Stimulated activated CD4-positive, alpha-beta T cell treated with anti-CD3 and anti-CD28 coated beads, Interleukin-1b, Interleukin-23, amount 100 ng/mL, for 4 hours (primary cell): ENCODE measurements at places on chromosomes 12 and 14.

- DNase-seq = no peak
Observed at GRCh38 chr14:90042496-90043252, 19.1 kb upstream of the KCNK13 start.

DNA sequence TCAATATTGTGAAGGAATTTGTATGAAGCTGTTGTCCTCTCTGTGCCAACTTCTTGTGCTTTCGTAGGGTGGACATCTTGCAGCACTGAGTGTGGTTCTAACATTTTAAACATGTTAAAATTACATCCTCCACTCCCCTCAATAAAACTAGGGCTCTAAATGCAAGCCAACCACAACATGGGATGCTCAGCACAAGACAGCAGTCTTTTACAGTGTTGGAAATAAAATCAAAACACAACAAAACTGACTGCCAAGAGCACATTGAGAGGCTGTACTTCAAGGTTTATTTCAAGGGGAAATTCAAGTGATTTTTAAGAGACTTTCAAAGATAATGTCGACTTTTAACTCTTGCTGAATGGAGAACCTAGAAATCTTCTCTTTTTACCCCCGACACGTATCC lies 396.9 kb downstream of the TMTC2 start:
- no peak for DNase-seq

- no peak for DNase-seq
Observed at GRCh38 chr14:93318927-93319326, 13.9 kb downstream of the BTBD7 start.

DNA sequence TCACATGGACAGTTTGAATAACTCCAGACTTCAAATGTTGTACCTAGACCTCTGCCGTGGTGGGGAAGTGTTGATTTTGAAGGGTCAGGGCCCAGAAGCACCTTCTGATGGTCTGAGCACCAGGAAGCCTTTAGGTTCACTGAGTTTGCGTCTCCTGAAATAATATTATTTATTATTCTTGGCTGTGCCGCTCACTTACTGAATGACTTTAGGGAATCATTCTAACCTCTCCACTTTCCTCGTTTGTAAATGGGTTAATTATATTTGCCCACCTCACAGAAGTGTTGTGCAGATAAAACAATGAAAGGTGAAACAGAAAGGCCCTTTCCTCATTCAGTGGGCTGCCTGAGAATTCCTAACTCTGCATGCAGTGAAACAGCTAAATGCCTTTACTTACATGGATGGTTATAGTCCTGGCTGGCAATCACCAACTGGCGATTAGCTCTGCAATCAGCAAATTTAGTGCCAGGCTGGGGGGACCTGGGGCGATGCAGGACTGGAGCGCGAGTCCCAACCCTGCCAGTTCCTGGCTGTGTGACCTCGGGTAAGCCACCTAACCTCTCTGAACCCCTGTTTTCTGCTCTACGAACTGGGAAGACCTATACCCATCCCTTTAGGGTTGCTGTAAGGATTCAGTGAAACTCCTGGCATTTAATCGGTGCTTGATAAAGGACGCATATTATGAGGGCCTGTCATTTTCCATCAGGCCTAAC lies 57.5 kb downstream of the MAP1LC3B2 start:
- no peak for DNase-seq

DNA sequence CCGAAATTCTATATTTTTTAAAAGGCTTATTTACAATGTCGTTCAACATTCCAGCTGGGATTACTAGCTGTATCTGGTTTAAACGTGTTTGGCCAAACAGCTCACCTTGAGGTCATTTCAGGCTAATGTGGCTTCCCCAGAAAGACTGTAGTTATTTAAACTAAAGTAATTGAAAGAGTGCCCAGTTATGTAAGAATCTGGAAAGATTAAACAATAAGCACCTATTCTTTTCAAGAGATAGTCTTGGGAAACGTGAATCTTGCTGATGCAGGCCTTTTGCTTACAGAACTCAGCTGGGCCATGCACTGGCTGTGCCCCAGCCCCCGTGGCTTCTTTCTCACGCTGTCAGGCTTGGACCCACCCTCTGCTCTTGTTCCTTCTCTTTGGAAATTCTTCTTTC lies 24.4 kb downstream of the GLRX5 start:
- no peak for DNase-seq

DNA sequence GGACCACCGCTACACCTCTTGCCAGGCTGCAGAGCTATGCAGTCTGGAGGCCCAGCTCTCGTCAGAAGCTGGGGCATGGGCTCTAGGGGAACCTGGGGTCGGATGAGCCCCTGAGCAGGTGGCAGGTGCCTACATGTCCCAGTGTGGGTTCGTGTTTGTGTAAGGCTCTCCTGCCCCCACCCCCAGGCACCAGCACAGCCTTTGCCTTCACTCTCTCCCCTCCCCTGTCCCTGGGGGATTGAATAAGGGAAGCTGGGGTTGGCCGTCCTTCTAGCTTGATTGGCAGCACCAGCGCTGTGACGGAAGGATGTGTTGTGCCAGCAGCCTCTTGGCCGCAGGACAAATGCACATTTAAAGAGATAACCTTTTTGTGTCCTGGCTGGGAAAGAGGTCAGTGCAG lies 34.8 kb upstream of the TSPAN9 start:
- no peak for DNase-seq

- DNase-seq = no peak
Observed at GRCh38 chr14:96195441-96196081, 9.1 kb upstream of the BDKRB2 start.

DNA sequence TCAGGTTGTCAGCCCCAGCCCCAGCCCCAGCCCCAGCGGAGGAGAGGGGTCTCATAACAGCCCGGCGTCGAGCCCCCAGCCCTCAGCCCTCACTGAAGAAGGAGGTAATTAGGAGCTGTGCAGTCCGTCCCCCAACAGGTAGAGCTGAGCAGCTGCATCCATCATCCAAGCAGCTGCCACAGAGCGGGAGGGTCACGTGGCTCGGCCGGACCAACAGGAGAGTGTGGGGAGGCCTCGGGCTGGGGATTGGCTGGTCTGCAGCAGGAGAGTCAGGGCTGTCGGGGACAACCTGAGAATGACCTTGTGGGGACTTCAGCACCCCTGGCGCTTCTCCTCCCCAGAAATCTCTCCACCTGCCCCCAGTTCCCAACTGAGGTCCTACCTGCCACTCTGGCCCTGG lies 29.6 kb downstream of the SMUG1 start:
- DNase-seq = peak; percentile 3

- DNase-seq = no peak
Observed at GRCh38 chr12:47843226-47843980, 23.7 kb upstream of the HDAC7 start.

DNA sequence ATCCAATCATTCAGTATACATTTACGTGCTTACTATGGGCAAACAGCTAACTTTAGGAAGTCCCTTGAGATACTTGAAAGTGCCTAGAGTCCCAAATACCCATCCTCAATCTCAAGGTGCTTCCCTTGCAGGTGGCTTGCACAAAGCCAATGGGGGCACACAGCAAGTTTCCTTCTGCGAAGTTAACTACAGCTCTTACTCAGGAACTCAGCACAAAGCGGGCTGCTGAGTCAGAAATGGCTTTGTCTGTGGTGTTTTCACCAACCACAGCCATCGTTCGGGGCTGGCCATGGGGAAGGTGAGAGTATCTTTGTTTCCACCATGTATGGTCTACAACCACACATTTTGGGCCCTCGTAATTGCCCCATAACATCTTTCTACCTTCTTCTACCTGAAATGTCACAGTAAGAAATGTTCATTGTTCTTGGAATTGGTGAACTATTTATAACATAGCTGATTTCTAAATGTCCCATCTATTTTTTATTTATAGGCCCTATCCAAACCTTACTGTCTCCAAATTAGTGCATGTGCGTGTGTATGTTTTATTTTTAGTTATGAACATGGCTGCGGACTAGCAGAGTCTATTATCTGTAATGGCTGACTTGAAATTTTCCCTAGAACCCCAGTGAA lies 13.9 kb downstream of the MFAP5 start:
- peak; percentile 23 for DNase-seq

GRCh38 chr12:113070117-113070906 lies 13.8 kb downstream of the DTX1 start:
- DNase-seq = no peak

- DNase-seq = no peak
Observed at GRCh38 chr12:21801522-21802288, 27.2 kb upstream of the KCNJ8 start.

DNA sequence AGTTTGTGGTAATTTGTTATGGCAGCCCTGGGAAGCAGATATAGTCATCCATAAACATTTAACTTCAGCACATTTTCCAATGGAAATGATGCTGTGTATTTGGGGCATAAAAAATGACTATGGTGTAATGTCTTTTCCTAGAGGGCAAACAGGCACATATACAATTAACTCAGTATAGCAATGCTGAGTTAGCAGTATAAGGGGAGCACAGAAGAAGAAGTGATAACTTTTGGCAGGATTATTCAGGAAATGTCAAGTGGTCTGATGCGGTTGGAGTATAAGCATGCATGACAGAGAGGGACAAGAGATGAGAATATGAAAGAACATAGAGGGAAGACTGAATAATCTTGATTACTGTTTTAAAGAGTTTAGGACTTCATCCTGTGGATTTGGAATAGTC lies 55.3 kb upstream of the PRKD1 start:
- DNase-seq = no peak

DNA sequence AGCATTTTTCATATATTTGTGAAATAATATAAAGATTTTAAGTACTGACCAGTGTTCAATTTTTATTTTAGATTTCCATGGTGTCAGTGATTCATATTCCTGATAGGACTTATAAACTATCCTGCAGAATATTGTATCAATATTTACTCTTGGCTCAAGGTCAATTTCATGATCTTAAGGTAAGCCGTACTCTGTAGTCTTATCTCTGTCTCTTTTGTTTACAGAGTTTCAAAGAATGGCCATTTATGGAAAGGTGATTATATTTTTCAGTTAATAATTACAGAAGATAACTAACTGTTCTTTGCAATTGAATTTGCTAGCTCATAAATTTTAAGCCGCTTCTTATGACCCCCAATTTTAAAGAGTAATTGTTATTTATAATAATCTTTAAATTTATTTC lies 27.9 kb downstream of the CGRRF1 start:
- DNase-seq = no peak

- no peak for DNase-seq
Observed at GRCh38 chr14:46048127-46048526, 603.5 kb downstream of the RPL10L start.

DNA sequence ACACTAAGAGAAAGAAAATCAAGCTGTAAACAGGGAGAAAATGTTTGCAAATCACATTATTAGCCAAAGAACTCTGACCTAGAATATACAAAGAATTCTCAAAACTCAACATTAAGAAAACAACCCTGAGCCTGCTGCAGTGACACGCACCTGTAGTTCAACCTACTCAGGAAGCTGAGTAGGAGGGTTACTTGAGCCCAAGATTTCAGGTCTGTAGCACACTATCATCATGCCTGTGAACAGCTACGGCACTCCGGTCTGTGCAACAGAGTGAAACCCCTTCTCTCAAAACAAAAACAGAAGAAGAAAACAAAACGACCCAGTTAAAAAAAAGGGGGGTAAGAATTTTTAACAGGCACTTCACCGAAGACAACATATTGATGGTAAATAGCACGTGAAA lies 20.8 kb downstream of the SAV1 start:
- no peak for DNase-seq

- no peak for DNase-seq
Observed at GRCh38 chr12:90216815-90217214, 508.2 kb upstream of the ATP2B1 start.

DNA sequence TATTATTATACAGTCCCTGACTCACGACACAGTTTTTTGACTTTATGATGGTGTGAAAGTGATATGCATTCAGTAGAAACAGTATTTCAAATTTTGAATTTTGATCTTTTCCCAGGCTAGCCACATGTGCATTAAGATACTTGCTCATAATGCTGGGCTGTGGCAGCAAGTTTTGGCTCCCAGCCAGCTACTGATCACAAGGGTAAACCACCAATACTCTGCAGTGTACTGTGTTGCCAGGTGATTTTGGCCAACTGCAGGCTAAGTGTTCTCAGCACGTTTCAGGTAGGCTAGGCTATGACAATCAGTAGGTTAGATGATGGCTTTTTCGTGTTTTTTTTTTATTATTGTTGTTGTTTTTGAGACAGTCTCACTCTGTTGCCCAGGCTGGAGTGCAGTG lies 69.4 kb upstream of the ACTN1 start:
- DNase-seq = no peak

DNA sequence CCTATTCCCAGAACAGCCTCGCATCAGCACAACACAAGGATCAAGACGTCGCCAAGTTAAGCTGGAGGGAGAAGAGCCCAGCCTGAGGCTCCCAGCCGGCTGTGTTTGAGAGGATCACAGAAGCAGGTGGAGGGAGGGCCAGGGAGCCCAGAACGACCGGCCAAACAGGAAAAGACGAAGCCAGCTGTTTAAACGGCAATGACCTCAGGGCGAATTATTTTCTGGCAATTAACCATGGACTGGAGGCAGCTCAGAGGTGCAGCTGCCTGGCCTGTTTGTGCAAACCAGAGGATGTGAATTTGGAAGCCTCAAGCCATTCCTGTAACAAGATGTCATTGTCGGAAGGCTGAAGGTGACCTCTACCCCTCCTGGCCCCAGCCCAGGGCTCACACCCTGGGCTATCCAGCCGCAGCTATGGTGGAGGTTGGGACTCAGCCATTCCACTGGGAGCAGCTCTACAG lies 175.8 kb upstream of the PRMT8 start:
- DNase-seq = no peak

DNA sequence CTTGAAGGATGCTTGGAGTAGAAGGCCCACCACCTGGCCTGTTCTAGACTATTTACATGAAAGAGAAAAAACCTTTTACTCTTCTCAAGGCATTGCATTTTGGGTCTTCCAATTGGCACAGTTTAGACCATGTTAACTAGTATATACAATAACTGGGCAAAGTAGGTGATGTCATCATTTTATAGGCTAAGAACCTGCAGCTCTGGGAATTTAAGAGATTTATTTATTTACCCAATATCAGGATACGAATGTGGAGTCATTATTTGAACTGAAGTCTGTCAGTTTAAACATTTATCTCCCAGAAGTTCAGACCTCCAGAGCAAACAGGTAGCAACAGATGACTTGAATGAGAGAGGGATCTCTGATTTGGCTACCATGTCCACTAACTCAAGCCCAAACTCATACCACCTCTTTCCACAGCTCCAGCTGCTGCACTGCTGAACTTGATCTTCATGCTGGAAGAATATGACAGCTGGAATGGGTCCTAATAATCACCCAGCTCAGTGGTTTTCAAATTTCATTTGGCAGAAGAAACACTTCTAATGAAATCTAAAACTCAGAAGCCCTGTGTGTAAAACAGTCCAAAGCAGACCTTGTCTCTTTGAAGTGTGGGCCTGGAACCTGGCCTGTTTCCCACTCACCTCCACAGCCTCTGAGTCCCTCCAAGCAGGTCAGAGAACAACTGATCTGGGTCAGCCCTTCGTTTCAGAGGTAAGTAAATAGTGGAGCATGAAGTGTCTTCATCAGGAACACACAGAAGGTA lies 179.2 kb downstream of the EMP1 start:
- no peak for DNase-seq

DNA sequence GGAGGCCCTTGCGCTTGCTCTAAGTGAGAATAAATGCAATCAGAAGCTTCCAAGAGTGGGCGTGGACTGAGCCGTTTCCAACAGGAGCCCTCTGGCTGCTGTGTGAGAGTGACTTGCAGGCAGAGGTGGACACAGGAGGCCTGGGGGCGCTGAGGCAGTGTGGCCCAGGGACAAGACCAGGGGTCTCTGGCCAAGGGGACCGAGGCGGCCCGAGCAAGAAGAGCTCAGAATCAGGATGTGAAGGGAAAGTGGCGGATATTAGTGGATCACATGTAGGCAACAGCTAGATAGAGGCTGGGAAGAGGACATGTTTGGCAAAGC lies 8.6 kb downstream of the RIMBP2 start:
- DNase-seq = no peak

- no peak for DNase-seq
Observed at GRCh38 chr14:24267516-24267915, 3.9 kb downstream of the RABGGTA start.
